ENCODE measurements at places on chromosomes 2 and 18.

GRCh38 chr2:221573430-221574230, 1.5 kb upstream of the EPHA4 start:
- peak; percentile 85 for DNase-seq

DNA sequence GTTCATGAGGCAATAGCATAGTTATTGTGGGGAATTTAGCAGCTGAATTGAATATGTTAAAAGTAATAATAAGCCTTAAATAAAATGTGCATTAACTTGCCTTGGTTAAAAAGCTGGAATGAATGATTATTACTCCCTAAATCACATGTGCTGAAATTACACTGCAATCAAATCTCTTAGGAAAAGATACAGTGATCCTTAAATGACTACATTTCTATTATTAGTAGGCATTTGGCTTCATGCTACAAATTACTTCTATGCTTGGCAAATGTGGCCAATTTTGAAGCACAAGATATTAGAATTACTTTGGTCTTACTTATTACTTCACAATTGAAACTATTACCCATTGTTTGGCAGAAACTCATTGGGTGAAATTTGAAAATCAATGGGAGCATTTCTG, 5.4 kb downstream of the RND3 start:
- no peak for DNase-seq

GRCh38 chr18:3494569-3494968, 44.6 kb downstream of the TGIF1 start:
- DNase-seq: no peak

DNA sequence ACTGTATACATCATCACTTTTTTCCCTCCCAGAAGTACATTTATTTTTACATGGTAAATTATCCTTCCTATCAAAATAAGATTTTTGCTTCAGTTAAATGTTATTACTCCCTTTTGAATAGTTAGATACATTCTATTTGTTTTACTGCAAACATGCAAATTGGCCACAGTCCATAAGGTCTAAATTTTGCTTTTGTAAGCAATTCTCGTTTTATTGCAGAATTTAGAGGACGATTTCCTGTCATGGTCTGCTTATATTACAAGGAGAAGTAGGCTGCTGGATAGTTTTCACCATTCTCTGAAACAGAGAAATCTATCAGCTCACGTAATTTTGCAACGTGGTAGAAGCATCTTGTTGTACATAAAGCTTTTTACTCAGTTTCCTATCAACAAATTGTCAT, 1632.5 kb downstream of the LRP1B start:
- DNase-seq: no peak

DNA sequence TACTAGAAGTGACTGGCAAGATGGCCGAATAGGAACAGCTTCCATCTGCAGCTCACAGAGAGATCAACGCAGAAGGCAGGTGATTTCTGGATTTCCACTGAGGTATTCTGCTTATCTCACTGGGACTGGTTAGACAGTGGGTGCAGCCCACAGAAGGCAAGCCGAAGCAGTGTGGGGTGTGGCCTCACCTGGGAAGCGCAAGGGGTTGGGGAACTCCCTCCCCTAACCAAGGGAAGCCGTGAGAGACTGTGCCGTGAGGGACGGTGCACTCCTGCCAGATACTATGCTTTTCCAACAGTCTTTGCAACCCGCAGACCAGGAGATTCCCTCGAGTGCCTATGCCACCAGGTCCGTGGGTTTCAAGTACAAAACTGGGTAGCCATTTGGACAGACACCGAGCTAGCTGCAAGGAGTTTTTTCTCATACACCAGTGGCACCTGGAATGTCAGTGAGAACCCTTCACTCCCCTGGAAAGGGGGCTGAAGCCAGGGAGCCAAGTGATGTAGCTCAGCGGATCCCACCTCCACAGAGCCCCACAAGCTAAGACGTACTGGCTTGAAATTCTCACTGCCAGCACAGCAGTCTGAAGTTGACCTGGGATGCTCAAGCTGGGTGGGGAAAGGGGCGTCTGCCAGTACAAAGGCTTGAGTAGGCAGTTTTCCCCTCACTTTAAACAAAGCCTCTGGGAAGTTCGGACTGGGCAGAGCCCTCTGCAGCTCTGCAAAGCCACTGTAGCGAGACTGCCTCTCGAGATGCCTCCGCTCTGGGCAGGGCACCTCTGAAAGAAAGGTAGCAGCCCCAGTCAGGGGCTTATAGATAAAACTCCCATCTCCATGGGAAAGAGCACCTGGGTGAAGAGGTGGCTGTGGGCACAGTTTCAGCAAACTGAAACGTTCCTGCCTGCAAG, 40.1 kb downstream of the PLEK start:
- no peak for DNase-seq

- DNase-seq: no peak
Observed at GRCh38 chr2:176081837-176082524, 1.8 kb downstream of the EVX2 start.

GRCh38 chr2:32358111-32358482, 1.3 kb downstream of the BIRC6 start:
- no peak for DNase-seq

DNA sequence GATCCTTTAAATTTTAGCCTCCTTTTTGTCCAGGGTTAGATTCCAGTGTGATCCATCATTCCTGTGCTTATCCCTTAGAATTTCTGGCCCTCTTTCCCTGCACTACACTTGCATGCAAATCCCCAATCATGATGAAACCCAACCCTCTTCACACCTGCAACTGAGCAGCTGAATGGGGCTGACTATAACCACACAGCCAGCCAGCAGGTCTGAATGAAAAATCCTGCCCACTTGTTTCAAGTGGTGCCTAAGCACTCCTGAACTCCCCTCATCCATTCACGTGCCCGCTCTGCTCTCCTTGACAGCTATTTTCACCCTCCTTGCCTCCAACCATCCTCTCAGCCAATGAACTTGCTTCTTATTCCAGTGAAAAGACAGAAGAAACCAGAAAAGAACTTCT, 80.5 kb upstream of the AFF3 start:
- DNase-seq: no peak

DNA sequence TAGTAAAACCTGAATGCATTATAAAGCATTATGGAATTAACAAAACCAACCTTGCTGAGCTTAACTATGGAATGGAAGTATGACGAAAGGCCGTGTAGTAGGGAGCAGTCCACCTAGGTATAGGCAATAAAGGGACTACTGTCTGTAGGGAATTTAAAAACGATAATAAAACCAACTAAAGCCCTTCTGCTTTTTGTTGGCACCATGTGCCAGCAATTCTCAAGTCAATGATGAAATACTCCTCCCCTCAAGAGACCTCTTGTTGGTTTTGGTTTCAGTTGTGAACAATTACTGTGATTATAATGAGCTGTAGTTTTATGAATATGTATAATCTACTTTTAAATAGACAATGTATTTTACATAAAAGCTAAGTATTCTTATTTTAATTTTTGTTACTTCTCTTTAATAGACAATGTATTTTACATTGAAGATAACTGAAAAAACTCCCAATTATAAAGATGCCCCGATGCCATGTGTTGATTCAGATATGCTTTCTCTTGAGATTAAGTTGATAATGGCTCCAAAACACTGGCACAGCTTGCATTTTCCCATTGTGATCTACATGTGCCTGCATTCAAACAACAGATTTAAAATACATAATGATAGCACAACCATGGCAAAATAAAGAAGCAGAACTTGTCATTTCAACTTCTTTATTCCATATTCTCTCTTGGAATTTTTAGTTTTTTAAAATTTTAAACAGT, 55.5 kb upstream of the ZDBF2 start:
- no peak for DNase-seq

- DNase-seq: peak; percentile 50
Observed at GRCh38 chr2:28300485-28301341, 91.9 kb upstream of the FOSL2 start.

GRCh38 chr2:85248773-85249509, 78.8 kb downstream of the TGOLN2 start:
- DNase-seq: no peak

GRCh38 chr2:216857131-216857550, 2.7 kb downstream of the TNP1 start:
- no peak for DNase-seq

DNA sequence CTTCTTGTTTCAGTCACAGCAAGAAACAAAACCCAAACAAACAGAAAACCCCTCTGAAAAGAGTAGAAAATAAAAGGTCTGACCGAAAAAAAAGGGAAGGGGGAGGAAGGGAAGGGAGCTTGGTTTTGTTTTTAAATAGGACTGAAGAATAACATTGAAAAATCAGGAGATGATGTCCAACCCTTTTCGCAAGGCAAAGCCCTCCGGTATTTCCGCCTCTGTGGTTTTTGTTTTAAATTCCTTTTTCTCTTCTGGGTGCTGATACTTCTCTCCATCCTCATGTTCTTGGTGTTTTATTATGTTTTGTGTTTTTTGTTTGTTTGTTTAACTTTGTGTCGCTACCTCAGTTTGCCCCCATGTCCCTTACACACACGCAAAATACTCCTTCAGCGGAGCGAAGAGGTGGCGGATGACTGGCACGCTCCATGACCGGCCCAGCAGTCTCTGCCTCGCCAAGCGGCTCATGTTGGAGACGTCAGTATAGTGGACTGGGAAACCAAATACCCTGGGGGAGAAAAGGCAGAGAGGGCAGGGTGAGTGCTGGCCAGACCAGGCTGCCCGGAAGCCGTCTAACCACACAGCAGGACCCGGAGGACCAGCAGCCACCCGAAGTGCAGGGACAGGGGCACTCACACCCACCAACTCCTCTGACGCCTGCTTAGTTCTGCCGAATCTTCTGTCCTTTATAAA, 65.7 kb upstream of the POMC start:
- DNase-seq: no peak

DNA sequence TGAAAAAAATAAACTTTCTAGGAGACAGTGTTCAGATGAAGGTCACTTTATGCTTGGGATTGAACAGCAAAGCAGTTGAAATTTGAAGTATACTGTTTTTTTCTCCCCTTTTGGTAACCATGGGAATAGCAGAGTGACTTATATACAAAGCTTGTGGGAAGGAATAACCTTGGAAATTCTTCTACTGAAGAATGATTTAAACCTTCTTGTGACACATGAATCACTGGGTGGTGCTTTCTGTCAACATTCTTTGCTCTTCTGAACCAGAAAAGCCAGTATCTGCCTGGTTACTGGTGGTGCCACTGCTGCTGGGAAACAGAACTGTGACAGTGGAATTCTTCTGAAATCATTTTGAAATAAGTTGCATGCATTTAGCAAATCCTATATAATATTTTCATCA, 39.4 kb upstream of the RND3 start:
- DNase-seq: no peak

DNA sequence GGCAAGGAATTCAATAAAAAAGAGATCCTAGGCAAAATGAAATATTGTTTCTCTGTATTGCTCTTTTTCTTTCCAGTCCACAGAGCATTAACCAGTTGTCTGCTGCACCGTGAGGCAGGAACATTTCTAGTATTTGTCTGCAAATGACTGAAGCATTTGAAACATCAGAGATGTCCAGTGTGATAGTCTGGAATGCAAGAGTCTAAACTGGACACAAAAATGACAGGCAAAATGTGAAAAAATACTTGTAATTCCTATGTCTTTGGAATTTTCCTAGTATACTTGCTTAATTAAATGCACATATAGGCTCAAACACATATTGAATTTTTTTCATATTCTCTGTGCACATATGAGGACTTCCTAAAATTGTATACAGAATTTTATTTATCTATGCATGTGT, 120.5 kb upstream of the SPATS2L start:
- DNase-seq: no peak

DNA sequence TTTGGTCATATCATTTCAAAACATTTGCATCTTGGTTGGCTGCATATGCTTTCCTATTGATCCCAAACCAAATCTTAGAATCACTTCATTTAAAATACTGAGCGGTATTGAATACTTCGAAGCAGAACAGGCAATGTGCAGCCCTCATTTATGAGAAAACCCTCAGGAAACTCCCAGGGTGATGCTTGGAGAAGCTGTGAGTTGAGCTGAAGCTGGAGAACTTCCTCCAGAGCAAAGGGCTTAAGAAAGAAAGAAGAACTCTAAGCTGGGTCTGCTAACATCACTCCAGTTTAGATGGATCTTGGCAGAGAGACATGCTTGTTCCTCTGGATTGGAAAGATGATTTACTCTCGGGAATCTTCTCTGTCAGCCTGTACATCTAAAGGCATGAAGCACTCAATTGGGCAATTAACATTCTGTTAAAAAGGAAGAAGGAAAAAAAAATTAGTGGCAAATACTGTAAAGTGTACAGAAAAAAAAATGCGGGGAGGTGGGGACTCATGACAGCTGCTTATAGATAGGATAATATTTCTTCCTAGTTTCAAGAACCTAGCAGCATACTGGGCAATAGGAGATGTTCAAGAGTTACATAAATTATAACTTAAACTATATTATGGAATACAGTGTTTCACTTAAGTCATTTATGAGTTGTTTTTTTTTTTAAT, 49.5 kb downstream of the ATIC start:
- DNase-seq: no peak

DNA sequence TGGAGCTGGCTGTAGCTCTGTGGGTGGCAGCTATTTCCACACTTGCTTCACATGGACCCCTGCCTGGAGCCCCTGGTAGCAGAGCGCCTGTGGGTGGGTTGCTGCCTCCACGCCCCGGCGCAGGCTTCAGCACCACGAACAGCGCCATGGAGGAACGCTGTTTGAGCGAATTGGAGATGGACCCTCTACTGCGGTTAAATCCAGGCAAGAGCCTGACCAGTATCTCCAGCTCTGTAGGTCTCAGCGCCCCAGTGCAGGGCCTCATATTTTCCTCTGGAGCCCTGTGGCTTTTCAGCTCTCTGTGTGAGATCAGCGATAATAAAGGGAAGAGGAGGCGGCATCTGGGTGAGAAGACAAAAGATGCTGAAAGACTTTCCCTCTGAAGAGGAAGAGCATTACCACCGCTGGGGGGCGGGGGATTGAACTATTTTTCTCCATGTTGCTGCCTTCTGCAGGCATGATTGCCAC, 12.0 kb downstream of the ONECUT2 start:
- no peak for DNase-seq

GRCh38 chr18:48029296-48029986, 99.0 kb upstream of the SMAD2 start:
- DNase-seq: no peak

GRCh38 chr2:191463790-191464189, 214.1 kb upstream of the NABP1 start:
- no peak for DNase-seq

DNA sequence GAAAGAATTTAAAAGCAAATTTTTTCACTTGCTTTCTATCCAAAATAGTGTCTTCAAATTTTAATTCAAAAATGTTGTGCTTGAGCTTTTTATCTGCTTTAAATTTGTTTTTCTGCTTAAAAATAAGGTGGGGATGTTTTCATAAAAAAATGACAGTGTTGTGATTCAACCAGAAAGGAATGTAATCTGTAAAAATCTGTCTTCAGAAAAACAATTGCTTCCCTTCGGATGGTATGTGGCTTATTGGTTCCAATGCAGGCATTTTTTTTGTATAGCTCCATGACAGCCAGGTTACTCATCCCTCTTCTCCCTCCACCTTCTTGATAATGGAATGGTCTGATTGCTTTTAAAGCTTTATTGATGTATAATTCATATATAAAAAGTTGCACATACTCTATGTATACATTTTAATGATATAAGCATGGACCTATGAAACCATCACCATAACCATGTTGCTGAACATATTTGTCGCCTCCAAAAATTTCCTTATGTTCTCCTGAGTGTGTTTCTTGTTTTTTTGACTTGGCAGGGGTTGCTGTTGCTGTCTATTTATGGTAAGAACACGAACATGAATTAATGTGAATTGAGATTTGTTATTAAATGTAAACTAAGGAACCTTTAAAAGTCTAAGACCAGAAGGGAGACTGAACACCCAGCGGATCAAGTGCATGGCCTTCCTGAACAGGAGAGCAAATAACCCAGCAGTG, 363.7 kb upstream of the SPHKAP start:
- no peak for DNase-seq
